MCF 10A (cell line): ENCODE measurements at places on chromosomes 2 and 18. TPM values are rescaled to one million over a fixed set of nuclear protein-coding genes. Genes with fewer than 3 reads are reported as not detected.
A peak's percentile ranks its signal among the peaks of the same experiment; 100 is the strongest.

The KIF5C gene
- total RNA-seq, result 0.10 and 0.21 TPM in 2 replicates

The UBXN4 gene
- total RNA-seq, result 79.0 and 101 TPM in 2 replicates

The CCDC141 gene
- total RNA-seq, result not detected in 2 replicates

The OR6B2 gene
- not detected in 2 replicates for total RNA-seq

The TTN gene
- total RNA-seq, result under 0.01 and 0.05 TPM in 2 replicates

The SMCHD1 gene
- total RNA-seq, result 43.7 and 50.7 TPM in 2 replicates

The ANKRD30BL gene
- total RNA-seq, result not detected in 2 replicates

The RPS27A gene
- 1,343 and 1,536 TPM in 2 replicates for total RNA-seq

The FOXI3 gene
- not detected in 2 replicates for total RNA-seq

The STAMBP gene
- 64.9 and 66.3 TPM in 2 replicates for total RNA-seq

The TLX2 gene
- total RNA-seq, result not detected in 2 replicates

The NR4A2 gene
- 1.4 and 2.6 TPM in 2 replicates for total RNA-seq

GRCh38 chr2:45685260-45685659 is 33.8 kb downstream of the PRKCE start:
- no peak for DNase-seq

DNA sequence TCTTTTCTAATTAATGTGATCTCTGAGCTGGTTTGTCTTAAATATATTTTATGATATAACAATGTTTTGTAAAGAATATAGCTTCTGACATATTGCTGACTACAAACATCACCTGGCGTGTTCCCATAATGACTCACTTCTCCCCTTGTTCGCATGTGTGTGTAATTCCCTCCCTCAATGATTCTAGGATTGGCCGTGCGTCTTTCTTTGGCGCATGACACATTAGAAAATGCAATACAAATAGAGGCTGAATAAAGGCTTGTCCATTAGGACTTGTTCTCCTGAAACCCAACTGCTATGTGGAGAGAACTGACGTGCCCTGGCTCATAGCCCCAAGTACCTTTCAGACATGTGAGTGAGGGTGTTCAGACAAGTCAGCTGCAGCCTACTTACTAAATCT is 159.7 kb upstream of the CDH20 start:
- peak; percentile 36 for DNase-seq

GRCh38 chr2:142824756-142825155 is 52.7 kb upstream of the KYNU start:
- DNase-seq, result peak; percentile 10

- no peak for DNase-seq
These were observed 150.1 kb downstream of the UXS1 start for GRCh38 chr2:106044021-106044420.

- no peak for DNase-seq
These were observed 44.4 kb upstream of the SPATS2L start for GRCh38 chr2:200262047-200262446.

DNA sequence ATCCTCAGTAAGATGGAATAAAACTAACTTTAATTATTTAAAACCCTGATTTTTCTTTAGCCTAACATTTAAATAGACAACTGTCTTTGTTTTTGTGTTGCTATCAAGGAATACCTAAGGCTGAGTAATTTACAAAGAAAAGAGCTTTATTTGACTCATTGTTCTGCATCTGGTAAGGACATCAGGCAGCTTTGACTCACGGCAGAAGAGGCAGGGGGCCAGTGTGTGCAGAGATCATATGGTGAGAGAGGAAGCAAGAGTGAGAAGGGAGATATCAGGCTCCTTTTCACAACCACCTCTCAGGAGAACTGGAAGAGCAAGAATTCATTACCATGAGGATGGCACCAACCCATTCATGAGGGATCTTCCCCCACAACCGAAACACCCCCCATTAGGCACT is 64.6 kb upstream of the TFPI start:
- no peak for DNase-seq

DNA sequence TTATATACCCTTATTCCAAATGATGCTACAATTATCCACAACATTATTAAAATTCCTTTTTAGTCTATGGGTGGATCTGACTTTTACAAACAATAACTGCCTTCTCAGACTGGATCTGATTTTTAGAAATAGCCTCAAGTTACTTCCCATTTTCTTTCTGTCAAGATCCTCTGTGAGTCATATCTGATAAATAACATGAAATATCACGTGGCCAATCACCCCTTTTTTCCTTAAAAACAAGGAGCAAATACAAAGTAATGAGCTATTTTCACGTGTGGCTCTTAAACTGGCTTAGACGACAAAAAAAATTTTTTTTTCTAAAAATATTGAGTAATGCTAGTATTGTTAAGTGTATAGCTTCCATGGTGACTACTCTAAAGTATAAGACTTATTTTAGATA is 6.7 kb downstream of the PELI1 start:
- DNase-seq, result no peak

DNA sequence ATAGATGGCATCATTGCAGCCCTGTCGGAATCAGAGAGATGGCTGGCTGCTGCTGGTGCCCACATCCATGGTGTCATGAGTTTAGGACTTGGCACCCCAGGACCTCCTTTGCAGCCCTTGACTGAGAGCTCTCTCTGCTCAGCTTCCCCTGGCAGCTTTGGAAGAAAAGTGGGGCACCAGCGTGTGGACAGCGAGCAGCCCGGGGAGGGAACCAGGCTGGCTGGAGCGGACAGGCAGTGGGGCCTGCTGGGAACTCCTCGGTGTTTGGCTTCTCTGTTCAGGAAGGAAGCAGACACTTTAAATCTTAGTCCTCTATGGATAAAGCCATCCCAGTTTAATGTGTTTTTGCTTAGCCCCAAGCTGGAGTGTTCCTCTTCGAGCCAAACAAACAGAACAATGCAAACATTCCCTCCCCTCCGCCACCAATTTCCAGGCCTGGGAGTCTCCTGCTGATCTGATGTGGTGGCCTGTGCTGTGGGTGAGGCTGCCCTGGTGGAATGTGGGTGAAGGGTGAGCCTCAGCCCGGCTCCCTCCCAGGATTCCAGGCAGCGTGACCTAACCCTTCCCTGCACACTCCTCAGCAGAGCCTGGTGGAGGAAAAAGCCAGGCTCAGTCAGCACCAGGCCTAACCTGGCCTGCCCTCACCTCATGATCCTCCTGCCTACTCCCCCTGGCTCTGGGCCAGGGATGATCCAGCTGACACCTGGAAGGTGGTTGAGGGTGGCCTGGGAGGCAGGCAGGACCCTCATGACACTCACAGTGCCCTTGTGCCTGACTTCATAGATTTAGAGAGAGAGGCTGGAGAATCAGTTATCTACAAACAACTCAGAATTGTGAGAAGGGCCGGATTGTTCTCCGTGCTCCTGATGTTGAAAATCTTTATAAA is 21.6 kb upstream of the ITGB6 start:
- peak; percentile 58 for DNase-seq

DNA sequence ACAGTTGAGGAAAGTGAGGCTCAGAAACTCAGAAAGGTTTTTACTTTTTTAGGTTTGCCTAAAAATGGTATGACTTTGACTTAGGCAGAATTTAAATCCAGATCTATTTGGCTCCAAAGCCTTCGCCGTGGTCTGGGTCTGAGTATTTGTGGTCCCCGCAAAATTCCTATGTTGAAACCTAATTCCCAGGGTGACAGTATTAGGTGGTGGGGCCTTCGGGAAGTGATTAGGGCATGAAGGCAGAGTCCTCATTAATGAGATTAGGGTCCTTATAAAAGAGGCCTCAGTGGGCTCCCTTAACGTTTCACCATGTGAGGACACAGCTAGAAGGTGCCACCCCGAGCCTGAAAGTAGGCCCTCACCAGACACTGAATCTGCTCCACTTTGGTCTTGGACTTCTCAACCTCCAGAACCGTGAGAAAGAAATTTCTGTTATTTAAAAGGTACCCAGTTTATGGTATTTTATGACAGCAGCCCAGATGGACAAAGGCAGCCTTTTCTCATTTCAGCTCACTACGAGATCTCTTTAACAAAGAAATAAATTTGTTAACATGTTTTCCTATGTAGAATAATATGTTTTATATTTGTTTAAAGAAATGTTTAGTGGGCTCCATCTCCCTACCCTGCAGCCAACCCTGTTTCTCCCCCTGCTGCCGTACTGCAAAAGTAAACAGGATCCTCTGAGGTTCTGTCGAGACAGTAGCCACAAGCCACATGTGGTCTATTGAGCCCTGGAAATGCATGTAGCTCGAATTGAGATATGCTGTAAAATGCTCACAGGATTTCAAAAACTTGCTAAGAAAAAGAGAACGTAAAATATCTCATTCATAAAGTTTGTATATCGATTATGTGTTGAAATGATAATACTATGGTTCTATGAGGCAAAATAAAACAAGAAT is 80.6 kb downstream of the MOGAT1 start:
- DNase-seq, result no peak

DNA sequence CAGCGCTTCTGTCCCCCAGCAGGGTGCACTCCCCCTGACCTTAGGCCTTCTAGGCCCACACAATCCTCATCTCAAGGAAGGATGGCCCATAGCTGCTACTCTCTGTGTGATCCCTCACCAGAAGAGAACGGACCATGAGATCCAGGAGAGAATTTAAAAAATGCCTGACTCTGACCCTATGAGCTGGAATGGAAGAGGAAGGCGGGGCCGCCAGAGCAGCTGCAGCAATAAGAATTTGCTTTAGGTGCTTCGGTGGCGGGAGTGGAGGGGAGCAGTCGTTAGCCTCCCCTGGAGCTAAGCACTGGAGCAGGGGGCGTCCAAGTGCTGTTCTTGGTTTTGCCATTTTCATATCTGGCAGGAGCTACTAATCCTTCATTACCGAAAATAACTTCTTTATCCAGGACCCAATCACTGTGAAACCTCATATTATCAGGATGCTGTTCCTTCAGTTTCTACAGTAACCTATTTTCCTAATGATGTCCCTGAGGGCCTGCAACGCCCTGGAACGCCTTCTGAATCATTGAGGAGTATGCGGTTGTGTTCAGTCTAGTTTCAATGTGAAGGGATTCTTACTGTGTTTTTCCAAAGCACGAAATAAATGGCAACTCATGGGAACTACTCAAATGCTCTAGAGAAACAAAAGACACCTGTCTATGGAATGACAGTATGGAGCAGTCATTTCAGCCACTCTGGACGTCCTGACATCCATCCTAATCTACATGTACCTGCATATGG is 105.1 kb upstream of the SIX2 start:
- no peak for DNase-seq

DNA sequence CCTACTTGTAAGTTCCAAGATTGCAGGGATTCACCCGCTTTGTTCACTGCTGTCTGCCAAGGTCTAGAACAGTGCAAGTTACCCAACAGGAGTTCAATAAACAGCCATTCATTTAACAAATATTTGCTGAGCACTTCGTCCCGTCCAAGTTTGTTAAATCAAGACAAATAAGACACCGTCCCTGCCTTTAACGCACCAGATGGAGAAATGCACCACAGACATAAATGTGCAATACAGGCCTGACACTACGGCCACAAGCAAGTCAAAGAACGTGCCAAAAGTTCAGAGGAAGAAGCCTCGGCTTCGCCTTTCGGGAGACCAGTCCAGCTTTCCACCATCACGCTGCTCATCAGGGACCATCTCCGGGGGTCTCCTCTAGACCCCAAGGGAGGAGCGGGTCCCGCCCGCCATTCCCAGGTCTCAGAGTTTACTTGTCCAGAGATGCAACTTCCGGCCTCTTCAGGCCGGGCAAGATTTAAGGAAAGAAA is 429 bp downstream of the C2orf76 start:
- DNase-seq, result peak; percentile 34

DNA sequence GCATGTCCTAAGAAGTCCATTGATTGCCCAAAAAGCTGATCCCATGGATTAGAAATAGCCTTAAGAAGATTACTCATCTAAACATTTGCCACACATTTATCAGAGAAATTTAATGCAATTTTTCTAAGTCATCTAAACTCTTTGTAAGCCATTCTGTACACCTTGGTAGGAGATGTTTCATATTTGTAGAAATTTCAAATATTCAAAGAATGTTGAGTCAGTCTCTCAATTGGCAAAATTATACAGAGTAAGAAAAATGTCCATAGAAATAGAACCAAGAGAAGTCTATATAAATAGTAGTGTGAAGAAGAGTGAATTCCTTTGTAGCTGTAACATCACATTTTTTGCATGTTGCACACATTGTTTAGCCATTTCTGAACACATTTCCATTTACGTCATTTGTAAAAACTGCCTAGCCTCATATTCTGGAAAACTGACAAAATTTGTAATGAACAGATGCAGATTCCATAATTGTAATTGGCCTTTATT is 128.6 kb downstream of the MSTN start:
- peak; percentile 30 for DNase-seq

- no peak for DNase-seq
These were observed 77.9 kb downstream of the CLIP4 start for GRCh38 chr2:29193111-29193510.

- DNase-seq, result peak; percentile 25
These were observed 318.7 kb downstream of the PDE11A start for GRCh38 chr2:177753682-177754491.

- DNase-seq, result no peak
These were observed 110.6 kb downstream of the HNRNPLL start for GRCh38 chr2:38492042-38492615.

GRCh38 chr2:143397884-143398614 is 268.8 kb downstream of the ARHGAP15 start:
- DNase-seq, result peak; percentile 67

- no peak for DNase-seq
These were observed 11.7 kb downstream of the PASK start for GRCh38 chr2:241137276-241138190.

DNA sequence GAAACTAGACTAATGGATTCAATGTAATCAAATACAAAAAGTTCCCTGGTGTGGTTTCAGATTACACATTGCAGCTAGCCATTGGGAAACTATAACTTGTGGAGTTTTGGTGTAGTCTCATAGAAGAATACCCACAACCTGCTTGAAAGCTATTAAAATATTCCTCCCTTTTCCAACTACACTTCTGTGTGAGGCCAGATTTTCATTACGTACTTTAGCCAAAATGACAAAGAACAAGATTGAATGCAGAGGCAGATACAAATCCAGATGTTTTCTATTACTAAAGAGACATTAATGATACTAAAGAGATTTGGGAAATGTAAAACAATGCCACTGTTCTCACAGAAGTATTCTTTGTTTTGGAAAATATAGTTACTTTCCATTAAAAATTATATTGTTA is 128.7 kb upstream of the SLC35G4 start:
- DNase-seq, result no peak

DNA sequence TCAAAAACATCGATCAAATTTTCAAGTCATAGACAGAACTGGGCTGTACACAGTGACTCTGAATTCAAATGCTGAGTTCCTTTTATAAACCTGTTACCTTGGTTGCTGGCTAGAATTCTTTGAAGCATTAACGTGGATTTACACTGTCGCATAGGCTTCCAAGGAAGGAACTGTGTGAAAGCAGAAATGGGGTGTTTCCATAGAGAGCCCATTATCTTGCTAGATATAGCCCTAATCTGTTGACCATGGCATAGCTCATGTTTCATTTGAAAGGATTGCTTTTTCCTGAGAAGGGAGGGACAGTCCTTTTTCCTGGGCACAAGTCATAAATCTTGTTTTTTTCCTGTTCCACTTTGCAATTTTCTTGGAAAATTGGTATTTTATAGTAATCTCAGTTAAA is 73.8 kb upstream of the NEUROD1 start:
- DNase-seq, result no peak

DNA sequence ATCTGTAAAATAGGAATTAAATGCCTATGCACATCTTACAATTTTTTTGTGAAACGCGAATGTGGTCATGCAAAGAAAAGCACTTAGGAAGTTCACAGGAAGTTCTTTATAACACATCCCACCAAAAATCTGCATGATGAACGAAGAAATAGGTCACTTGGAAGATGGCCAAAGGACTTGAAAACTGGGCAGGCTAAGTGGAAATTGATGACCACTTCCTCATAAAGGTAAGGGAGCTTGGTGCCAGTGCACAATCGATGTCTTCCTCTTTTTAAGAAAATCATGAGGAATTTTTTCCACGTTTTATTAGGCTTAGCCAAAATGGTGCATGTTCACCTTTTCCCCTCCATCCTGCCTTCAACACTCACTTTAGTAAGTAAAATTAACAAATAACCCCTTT is 8.2 kb upstream of the NT5C1B start:
- no peak for DNase-seq
